A673 (cell line): ENCODE measurements at places on chromosomes 2 and 18. TPM values are rescaled to one million over a fixed set of nuclear protein-coding genes. Genes with fewer than 3 reads are reported as not detected.

The KLHL41 gene
- 0.34 and 0.63 TPM in 2 replicates for total RNA-seq

The LBX2 gene
- total RNA-seq, result 0.48 TPM in 1 of 2 replicates, not detected in the other

The TFPI gene
- total RNA-seq, result 33.6 and 36.3 TPM in 2 replicates

The LDLRAD4 gene
- total RNA-seq, result 3.6 and 5.5 TPM in 2 replicates

The FIGN gene
- 0.22 and 0.24 TPM in 2 replicates for total RNA-seq

The ZBTB7C gene
- total RNA-seq, result 0.07 and 0.32 TPM in 2 replicates

DNA sequence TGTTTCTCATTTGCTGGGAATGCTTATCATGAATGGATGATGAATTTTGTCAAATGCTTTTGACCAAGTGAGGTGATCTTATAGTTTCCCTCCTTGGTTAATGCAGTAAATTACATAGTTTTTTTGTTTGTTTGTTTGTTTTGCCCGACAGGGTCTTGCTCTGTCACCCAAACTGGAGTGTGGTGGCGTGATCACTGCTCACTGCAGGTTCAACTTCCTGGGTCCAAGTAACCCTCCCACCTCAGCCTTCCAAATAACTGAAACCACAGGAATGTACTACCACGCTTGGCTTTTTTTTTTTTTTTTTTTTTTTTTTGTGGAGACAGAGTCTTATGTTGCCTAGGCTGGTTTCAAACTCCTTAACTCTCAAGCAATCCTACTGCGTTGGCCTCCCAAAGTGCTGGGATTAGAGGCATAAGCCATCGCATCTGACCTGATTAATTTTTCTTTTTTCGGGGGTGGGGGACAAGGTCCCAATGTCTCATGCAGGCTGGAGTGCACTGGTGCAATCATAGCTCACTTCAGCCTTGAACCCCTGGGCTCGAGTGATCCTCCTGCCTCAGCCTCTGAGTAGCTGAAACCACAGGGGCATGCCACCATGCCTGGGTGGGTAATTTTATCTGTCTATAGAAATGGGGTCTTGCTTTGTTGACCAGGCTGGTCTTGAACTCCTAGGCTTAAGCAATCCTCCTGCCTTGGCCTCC, 48.6 kb downstream of the SMAD2 start:
- no peak overlapping the region for H3K27ac ChIP-seq
- H3K4me1 ChIP-seq, result peaks cover 5% of the 10 kb centered on the region
- H3K36me3 ChIP-seq, result no peaks in the 10 kb centered on the region
- no peaks in the 10 kb centered on the region for H3K27me3 ChIP-seq

DNA sequence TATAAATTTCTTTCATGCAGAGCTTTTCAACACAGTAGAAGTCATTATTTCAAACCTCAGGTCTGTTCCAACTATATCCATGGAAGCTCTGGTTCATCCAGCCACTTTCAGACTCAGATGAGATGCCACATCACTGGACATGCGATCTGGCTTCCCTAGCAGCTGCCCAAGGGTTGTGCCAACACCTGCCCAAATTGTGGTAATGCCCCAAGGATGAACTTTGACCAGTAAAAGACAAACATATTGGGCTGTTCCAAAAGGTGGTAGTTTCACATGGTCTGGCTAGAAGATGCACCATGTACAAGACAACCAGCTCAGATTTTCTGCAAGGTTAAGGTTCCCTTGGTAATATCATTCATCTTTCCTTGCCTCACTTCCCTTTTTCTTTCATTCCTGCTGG, 101.9 kb downstream of the THADA start:
- H3K36me3 ChIP-seq, result no peaks in the 10 kb centered on the region
- H3K27me3 ChIP-seq, result no peaks in the 10 kb centered on the region
- no peak for DNase-seq
- no peak overlapping the region for H3K27ac ChIP-seq
- H3K4me3 ChIP-seq, result no peak overlapping the region
- no peaks in the 10 kb centered on the region for H3K4me1 ChIP-seq

DNA sequence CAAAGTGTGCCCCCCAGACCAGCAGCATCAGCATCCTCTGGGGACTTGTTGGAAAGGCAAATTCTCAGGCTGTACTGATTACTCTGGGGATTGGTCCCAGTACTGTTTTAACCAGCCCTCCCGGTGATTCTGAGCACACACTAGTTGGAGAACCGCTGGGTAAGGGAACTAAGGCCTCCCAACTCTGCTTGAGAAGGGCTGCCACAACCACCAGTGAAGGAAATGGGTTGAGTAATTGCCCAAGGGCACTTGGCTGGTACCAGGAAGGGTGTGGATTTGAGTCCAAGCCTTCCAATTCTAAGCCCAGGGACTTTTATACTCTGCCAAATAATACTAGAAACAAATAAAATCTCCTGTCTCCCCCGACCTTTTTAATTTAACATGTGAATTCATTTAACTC, 219.9 kb downstream of the SETBP1 start:
- no peak overlapping the region for H3K4me3 ChIP-seq
- DNase-seq, result no peak
- H3K27me3 ChIP-seq, result no peaks in the 10 kb centered on the region
- H3K4me1 ChIP-seq, result peaks cover 13% of the 10 kb centered on the region
- no peak overlapping the region for H3K27ac ChIP-seq

DNA sequence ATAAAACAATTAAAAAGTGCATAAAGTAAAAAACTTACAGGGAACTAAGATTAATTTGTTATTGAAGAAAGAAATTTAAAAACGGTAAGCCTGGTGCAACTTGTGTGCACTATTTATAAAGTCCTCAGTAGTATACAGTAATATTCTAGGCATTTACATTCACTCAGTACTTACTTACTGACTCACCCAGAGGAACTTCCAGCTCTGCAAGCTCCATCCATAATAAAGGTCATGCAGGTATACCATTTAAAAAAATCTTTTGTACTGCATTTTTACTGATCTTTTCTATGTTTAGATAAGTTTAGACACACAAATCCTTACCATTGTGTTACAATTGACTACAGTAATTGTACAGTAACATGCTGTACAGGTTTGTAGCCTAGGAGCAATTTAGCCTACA, 51.5 kb upstream of the NXPH2 start:
- no peaks in the 10 kb centered on the region for H3K27me3 ChIP-seq
- no peak for DNase-seq
- no peak overlapping the region for H3K4me3 ChIP-seq
- H3K27ac ChIP-seq, result no peak overlapping the region
- H3K4me1 ChIP-seq, result no peaks in the 10 kb centered on the region
- no peaks in the 10 kb centered on the region for H3K36me3 ChIP-seq

GRCh38 chr2:15159751-15160177, 401.4 kb downstream of the NBAS start:
- no peaks in the 10 kb centered on the region for H3K4me1 ChIP-seq
- peak; percentile 83 for DNase-seq
- no peak overlapping the region for H3K4me3 ChIP-seq
- H3K27ac ChIP-seq, result no peak overlapping the region

- peak; percentile 34 for DNase-seq
- no peak overlapping the region for H3K4me3 ChIP-seq
- H3K36me3 ChIP-seq, result no peaks in the 10 kb centered on the region
- no peaks in the 10 kb centered on the region for H3K4me1 ChIP-seq
- no peaks in the 10 kb centered on the region for H3K27me3 ChIP-seq
Measured at GRCh38 chr18:45774065-45774521, 50.1 kb downstream of the SLC14A1 start.

GRCh38 chr2:47046271-47046670, 108.8 kb downstream of the STPG4 start:
- H3K4me3 ChIP-seq, result no peak overlapping the region
- no peak overlapping the region for H3K27ac ChIP-seq
- no peak for DNase-seq
- H3K36me3 ChIP-seq, result no peaks in the 10 kb centered on the region
- H3K27me3 ChIP-seq, result no peaks in the 10 kb centered on the region
- peaks cover 10% of the 10 kb centered on the region for H3K4me1 ChIP-seq

DNA sequence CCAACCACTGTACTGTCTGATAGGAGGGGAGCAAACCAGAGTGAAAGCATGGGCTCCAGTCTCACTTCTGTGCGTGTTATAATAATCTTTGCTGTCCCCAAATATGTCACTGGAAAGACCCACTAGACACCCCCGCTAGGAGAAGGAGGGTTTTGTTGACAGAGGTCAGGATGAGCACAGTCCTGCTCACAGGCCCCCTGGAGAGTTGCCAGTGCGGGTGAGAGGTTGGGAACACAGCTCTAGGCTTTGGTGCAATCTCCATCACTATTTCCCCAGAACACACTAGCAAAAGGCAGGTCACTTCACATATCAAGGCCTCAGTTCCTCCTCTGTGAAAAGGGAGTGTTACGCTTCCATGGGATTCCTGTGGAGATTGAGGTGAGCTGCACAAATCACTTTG, 9.7 kb downstream of the XDH start:
- H3K27ac ChIP-seq, result no peak overlapping the region
- no peaks in the 10 kb centered on the region for H3K36me3 ChIP-seq
- no peak for DNase-seq
- no peak overlapping the region for H3K4me3 ChIP-seq
- peaks cover 4% of the 10 kb centered on the region for H3K27me3 ChIP-seq

DNA sequence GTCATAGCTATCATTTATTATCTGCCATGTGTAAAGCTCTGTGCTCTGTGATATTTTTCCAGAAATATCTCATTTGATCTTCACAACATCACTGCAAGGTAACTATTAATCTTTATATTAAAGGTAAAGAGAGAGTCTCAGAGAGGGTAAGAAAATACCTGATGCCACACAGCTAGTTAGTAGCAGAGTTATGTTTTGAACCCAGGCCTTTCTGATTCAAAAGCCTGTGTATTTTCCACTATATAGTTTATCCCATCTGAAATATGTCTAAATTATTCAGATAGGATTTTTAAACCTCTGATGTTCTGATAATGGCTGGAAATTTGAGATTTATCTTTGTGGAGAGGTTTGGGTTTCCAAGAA, 10.1 kb downstream of the INPP1 start:
- no peaks in the 10 kb centered on the region for H3K27me3 ChIP-seq
- H3K4me3 ChIP-seq, result no peak overlapping the region
- DNase-seq, result no peak
- H3K36me3 ChIP-seq, result no peaks in the 10 kb centered on the region

DNA sequence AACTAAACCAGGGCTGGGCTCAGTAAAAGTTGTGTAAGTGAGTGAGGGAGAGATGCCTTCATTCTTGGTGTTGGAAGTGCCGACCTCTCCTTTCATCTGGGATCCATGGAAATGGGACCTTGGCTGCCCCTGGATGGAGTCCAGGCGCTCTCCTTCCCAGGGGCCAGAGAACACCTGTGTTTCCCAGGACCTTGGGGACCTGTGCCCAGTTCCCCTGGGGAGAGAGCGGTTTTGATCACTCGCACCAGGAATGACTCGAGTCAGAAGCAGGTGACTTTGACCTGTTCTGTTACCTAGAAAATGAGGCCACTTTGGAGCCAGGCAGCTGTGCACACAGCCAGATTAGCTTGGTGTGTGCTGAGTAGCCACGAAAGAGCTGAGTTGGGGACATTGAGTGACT, 97.3 kb downstream of the SH3BP4 start:
- H3K27me3 ChIP-seq, result no peaks in the 10 kb centered on the region
- peaks cover 20% of the 10 kb centered on the region for H3K4me1 ChIP-seq
- peaks cover 16% of the 10 kb centered on the region for H3K36me3 ChIP-seq

- H3K27me3 ChIP-seq, result no peaks in the 10 kb centered on the region
- peaks cover 72% of the 10 kb centered on the region for H3K4me1 ChIP-seq
- H3K4me3 ChIP-seq, result no peak overlapping the region
- no peak for DNase-seq
Measured at GRCh38 chr2:58541511-58541910, 300.4 kb upstream of the FANCL start.

DNA sequence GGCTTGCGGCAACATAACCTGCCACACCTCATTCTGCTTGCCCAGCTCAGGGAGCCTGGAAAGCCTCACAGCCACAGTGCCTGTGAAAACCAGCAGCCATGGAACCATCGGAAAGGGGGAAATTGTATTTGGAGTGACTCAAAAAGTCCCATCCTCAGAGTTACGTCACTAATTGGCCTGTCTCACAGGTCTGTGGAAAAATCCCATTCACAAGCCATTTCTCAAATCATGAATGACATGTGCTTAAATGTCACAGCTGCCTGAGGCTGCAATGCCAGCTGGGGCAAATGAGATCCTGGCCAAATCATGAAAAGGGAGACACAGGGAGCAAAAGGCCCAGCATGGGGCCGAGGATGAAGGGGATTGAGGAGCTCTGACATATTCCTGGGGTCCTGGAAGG, 486.9 kb upstream of the RAB6C start:
- no peaks in the 10 kb centered on the region for H3K36me3 ChIP-seq
- H3K27me3 ChIP-seq, result no peaks in the 10 kb centered on the region
- no peak for DNase-seq
- H3K4me3 ChIP-seq, result no peak overlapping the region
- no peak overlapping the region for H3K27ac ChIP-seq

- no peaks in the 10 kb centered on the region for H3K27me3 ChIP-seq
- no peak overlapping the region for H3K27ac ChIP-seq
- H3K4me3 ChIP-seq, result no peak overlapping the region
- no peak for DNase-seq
- no peaks in the 10 kb centered on the region for H3K36me3 ChIP-seq
- no peaks in the 10 kb centered on the region for H3K4me1 ChIP-seq
Measured at GRCh38 chr2:232981356-232981755, 31.7 kb downstream of the NGEF start.

DNA sequence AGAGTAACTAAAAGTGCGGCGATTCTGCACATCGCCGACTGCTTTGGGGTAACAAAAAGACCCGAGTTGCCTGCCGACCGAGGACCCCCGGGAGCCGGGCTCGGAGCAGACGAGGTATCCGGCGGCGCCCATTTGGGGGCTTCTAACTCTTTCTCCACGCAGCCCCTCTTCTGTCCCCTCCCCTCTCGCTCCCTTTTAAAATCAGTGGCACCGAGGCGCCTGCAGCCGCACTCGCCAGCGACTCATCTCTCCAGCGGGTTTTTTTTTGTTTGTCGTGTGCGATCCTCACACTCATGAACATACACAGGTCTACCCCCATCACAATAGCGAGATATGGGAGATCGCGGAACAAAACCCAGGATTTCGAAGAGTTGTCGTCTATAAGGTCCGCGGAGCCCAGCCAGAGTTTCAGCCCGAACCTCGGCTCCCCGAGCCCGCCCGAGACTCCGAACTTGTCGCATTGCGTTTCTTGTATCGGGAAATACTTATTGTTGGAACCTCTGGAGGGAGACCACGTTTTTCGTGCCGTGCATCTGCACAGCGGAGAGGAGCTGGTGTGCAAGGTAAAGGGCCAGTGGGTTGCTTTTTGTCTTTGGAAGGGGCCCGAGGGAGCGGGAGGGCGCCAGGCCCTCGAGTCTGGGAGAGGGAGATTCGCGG, 1.4 kb downstream of the TRIB2 start:
- peak overlapping the region; percentile 88 for H3K27ac ChIP-seq
- peaks cover 45% of the 10 kb centered on the region for H3K4me1 ChIP-seq
- no peaks in the 10 kb centered on the region for H3K27me3 ChIP-seq
- peak; percentile 65 for DNase-seq
- peak overlapping the region; percentile 87 for H3K4me3 ChIP-seq

- peaks cover 17% of the 10 kb centered on the region for H3K4me1 ChIP-seq
- no peak overlapping the region for H3K4me3 ChIP-seq
- H3K27ac ChIP-seq, result peak overlapping the region; percentile 21
- H3K36me3 ChIP-seq, result no peaks in the 10 kb centered on the region
- peak; percentile 59 for DNase-seq
Measured at GRCh38 chr2:128413718-128414341, 95.2 kb upstream of the HS6ST1 start.

- peak; percentile 76 for DNase-seq
- no peaks in the 10 kb centered on the region for H3K36me3 ChIP-seq
- peak within 1 kb of the TSS; percentile 59 for H3K27ac ChIP-seq
- H3K4me3 ChIP-seq, result peak within 1 kb of the TSS; percentile 94
- no peaks in the 10 kb centered on the region for H3K27me3 ChIP-seq
Measured at GRCh38 chr18:80247393-80247841, at the start of gene PARD6G. TSS of gene PARD6G (minus strand) at chr18:80247514. CDS start at chr18:80247348, 166 bp downstream.

GRCh38 chr2:7057865-7058400, 140.7 kb downstream of the RNF144A start:
- H3K27ac ChIP-seq, result no peak overlapping the region
- H3K27me3 ChIP-seq, result no peaks in the 10 kb centered on the region
- no peak for DNase-seq
- H3K4me1 ChIP-seq, result no peaks in the 10 kb centered on the region
